ENCODE measurements at places on chromosomes 2 and 18.

DNA sequence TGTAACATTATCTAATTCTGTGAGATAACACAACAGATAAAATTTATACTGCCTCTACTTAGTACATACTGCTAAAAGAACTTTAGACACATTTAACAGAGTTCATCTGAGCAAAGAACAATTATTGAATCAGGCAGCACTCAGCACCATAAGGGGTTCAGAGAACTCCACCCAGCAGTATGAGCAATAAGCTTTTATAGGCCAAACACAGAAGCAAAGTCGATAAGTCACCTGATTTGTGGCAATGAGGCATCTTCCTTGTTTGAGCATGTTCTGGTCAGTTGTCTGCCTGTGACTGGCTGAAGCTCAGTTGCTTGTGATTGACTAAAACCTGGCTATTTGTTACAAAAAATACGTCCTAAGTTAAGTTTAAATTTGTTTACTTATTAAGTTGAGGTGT is 746.1 kb upstream of the DDX18 start:
- no peak for DNase-seq

- DNase-seq = peak; percentile 87
These were observed 176.9 kb upstream of the FN1 start for GRCh38 chr2:215612786-215613185.

DNA sequence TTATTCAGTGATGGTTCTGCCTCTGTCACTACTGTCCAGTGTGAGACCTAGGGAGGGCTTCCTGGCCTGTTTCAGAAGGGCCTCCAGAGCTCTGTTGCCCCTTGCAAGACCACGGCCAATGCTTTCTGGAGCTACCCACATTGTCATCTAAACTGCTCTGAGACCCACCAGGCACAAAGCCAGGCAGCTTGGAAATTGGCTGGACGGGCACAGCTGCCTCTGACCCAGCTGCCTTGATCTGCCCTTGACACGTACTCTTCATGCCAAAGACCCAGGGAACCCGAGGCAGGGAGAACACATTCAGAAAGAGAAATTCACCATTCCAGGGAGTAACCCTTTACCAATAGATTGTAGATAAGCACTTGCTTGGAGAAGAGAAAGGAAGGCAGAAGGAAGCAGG is 183.7 kb upstream of the SIX2 start:
- DNase-seq = no peak

GRCh38 chr2:108640731-108641130 is 78.6 kb upstream of the RANBP2 start:
- DNase-seq = peak; percentile 94

- DNase-seq = peak; percentile 71
These were observed 2.1 kb downstream of the MARCHF7 start for GRCh38 chr2:159714247-159714930.

DNA sequence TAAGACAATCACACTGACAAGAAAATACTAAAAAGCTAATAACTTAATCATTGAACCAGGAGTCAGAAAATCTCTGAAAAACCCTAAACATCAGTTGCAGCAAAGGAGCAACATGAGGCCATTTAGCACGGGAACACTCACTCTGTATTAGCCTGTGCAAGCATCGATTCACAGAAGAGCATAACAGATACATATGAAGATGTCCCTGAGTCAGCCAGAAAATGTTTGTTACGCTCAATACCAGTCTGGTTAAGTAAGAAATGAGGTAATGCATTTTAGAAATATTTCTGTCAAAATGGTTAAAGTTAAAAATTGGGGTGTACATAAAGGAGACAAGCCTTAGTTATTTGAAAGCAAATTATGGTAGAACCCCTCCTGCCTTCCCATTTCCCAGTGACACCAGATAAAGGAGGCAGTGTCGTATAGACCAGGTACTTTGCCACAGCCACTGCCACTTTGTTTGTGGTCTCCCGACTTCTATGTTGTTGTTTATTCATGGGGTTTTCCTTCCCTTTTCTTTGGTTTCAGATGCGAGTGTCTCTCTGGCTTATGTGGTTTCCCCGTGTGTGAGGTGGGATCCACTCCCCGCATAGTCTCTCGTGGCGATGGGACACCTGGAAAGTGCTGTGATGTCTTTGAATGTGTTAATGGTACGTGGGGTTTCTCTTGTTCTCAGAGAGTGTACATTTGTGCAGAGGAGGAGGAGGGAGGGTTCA is 108.6 kb downstream of the CRIM1 start:
- DNase-seq = no peak

DNA sequence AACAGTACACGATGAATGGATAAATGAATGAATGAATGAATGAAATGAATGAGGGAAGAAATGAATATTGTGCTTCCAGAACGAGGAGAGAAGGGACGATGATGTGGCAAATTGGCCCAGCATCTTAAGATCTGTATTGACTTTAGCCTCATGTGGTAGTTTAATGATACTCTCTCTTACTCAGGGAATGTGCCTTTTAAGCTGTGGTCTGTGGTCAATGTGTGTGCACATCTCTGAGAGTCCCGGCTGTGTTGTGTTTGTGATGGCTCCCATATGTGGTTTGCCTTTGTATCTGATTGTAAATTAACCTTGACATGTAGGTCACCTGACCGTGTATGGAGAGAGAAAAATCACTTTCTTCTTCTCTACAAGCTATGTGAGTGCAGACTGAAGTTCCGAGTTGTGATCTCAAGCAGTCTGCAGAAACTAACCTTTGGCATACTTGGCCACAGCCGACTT is 91.2 kb downstream of the NEDD4L start:
- DNase-seq = peak; percentile 94

GRCh38 chr2:53632714-53633113 is 134.9 kb upstream of the CHAC2 start:
- DNase-seq = peak; percentile 90

Data from astrocyte (in vitro differentiated cells and primary cell).